Muscle of leg (tissue), 16 donors: ENCODE measurements at places on chromosomes 11 and 22. TPM values are rescaled to one million over a fixed set of nuclear protein-coding genes. Genes with fewer than 3 reads are reported as not detected.

Gene SIRT3
- polyA plus RNA-seq, result 25.2 TPM

Gene OTOG
- not detected for polyA plus RNA-seq

Gene ARCN1
- polyA plus RNA-seq, result 128 TPM

Gene MMP1
- polyA plus RNA-seq, result 1.0 TPM

Gene KCNQ1
- polyA plus RNA-seq, result 3.5 TPM

Gene CSKMT
- polyA plus RNA-seq, result 3.6 TPM

Gene PAMR1
- 27.1 TPM for polyA plus RNA-seq

Gene IGLL5
- not detected for polyA plus RNA-seq

Gene DDIAS
- polyA plus RNA-seq, result 3.1 TPM

Gene ARHGAP8
- 2.8 TPM for polyA plus RNA-seq

Gene NPAS4
- polyA plus RNA-seq, result 0.19 TPM

Gene ACTN3
- polyA plus RNA-seq, result 18.1 TPM

Gene GGTLC3
- polyA plus RNA-seq, result not detected

Gene RIBC2
- 2.9 TPM for polyA plus RNA-seq

Gene RELT
- polyA plus RNA-seq, result 3.7 TPM

Gene MOGAT2
- not detected for polyA plus RNA-seq

Gene RGL4
- 1.7 TPM for polyA plus RNA-seq

Gene NNMT
- polyA plus RNA-seq, result 69.3 TPM

Gene RFPL1
- polyA plus RNA-seq, result not detected

Gene CDC42BPG
- polyA plus RNA-seq, result 0.65 TPM

Gene DGCR6
- polyA plus RNA-seq, result 44.7 TPM

Gene THY1
- polyA plus RNA-seq, result 202 TPM

Gene CFAP300
- polyA plus RNA-seq, result 4.2 TPM

Gene OR8D1
- 0.05 TPM for polyA plus RNA-seq

Gene CARD18
- not detected for polyA plus RNA-seq

Gene APOL5
- polyA plus RNA-seq, result 1.7 TPM

Gene APLNR
- 103 TPM for polyA plus RNA-seq

Gene TIGD3
- polyA plus RNA-seq, result 0.12 TPM

Gene SLC6A5
- polyA plus RNA-seq, result not detected

Gene C11orf42
- polyA plus RNA-seq, result 0.14 TPM

Gene OR51L1
- not detected for polyA plus RNA-seq

Gene POU2AF1
- polyA plus RNA-seq, result 0.05 TPM

Gene KRTAP5-11
- polyA plus RNA-seq, result not detected

Gene CECR2
- 21.0 TPM for polyA plus RNA-seq

Gene GALR3
- 0.09 TPM for polyA plus RNA-seq

Gene WNT11
- 12.9 TPM for polyA plus RNA-seq
